ENCODE measurements at places on chromosomes 16 and 17.

DNA sequence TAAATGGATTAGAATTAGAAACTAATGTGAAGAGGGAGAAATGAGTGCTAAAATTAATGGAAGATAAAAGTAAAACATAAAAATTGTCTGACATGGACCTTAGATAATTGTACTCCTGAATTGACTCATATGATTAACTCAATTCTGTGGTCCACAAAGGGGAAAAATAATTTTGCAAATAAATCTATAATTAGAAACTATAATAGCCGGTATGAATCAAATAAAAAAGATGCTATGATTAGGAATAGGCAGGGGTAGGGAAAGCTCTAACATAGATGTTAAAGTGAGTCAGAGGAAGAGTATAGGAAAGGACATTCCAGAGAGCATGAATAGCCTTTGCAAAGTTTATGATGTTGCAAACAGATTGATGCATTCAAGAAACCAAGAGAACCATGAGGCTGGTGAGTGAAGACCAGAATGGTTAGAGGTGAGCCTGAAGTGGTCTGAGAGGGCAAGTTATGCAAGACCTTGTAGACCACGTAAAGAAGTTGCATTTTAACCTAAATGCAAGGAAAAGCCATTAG lies 262.1 kb upstream of the CA10 start:
- DNase-seq: no peak

GRCh38 chr17:60353773-60354172 lies 38.2 kb downstream of the USP32 start:
- no peak for DNase-seq

GRCh38 chr17:33725675-33726271 lies 432.7 kb upstream of the ASIC2 start:
- peak; percentile 3 for DNase-seq

GRCh38 chr17:75913537-75914210 lies 9.0 kb upstream of the MRPL38 start:
- no peak for DNase-seq

DNA sequence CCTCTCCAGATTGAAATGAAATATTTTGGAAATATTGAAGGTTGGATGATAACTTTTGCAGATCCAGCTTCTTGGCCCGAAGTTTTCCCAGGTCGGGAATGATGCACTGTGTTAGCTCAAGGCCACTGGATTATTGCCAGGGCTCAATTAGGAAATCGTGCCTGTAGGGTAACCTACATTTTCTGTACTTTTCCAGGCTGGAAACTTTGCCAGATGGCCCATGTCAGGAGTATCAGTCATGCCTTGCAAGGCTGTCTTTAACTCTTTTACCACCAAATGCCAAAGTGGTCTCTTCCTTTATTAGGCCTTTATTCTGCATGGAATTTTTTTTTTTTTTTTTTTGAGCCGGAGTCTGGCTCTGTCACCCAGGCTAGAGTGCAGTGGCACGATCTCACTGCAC lies 8.9 kb upstream of the SEC14L1 start:
- DNase-seq: no peak

- DNase-seq: no peak
Measured at GRCh38 chr17:61442878-61443474, 9.2 kb upstream of the TBX4 start.

- DNase-seq: no peak
Measured at GRCh38 chr17:62984801-62985200, 18.8 kb downstream of the TANC2 start.

GRCh38 chr16:25143928-25144327 lies 32.4 kb downstream of the LCMT1 start:
- DNase-seq: peak; percentile 3

DNA sequence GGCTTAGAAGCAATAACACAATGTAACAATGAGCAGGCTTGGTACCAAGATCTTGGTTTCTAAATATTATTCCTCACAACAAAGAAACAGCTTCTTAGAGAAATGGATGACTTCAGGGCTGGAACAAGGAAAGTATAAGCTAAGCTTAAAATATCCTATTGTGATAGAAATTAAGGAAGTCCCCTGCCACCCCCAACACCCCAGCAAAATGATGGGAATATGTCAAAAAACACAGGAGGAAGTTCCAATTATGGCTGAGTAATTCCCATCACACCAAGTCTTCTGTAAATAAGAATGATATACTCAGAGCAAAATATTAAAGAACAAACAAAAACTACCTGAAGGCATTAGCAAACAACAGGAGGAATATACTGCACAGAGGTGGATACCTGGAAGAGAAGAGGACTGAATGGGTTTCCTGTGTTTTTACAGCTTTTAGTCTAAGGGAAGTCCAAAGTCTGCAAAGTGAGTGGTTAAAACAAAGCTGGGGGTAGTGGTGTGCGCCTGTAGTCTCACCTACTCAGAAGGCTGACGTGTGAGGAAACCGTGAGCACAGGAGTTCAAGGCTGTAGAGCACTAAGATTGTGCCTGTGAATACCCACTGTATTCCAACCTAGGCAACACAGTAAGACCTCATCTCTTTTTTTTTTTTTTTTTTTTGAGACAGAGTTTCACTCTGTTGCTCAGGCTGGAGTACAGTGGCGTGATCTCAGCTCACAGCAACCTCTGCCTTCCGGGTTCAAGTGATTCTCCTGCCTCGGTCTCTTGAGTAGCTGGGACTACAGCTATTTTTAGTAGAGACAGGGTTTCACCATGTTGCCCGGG lies 17.1 kb upstream of the ATP6V0A1 start:
- DNase-seq: no peak

DNA sequence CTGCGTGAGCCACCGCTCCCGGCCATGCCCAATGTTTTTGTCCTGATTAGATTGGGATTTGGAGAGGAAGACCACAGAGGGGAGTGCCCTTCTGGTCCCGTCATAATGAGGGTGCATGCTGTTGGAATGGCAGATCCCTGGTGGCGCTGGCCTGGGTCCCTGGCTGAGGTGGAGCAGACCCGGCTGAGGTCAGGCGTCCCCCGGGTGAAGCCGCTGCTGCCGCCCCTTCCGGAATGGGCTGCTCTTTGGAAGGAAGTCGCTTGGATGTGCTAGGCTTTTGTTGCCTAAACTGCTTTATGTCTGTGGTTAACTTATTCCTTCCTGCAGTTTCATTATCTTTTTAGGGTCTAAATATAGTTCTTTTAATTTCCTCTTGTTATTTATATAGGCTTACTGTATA lies 120.3 kb upstream of the CHMP6 start:
- no peak for DNase-seq

DNA sequence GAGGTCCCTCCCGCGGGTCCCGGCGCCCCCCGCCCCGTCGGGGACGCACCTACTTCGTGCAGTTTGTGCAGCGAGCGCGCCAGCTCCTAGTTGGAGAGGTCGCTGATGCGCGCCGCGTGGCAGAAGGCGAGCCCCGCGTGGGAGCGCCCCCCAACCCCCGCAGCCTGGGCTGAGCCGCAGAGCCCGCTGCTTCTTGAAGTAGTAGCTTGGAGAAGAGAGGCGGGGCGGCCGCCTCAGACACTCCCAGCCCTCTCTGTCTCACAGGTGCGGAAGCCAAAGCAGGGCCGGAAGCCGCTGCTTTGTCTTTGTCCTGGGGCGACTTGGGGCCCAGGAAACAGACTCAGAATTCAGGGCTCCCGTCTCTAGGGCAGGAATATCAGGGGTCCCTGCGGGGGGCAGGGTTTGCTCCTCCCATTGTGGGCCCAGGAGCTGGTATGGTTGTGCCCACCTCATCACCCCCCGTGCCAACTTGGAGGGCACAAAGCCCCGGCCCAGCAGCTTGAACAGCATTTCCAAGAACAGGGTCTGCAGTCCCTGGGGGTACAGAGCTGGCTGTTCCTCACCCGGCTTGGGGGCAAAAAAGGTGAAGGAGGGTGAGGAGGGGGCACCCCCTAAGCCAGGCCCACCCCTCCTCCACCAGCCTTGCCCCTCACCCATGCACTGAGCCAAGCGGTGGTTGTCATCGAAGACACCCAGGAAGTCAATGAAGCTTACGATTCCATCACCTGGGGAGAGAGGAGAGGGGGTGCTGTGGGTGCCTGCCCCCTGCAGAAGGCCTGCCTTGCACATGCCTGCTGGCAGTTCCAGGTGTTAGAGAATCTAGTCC lies 13.5 kb downstream of the SPATA32 start:
- peak; percentile 75 for DNase-seq

- no peak for DNase-seq
Measured at GRCh38 chr17:70888324-70888723, 719.0 kb downstream of the KCNJ2 start.
